ENCODE measurements at places on chromosomes 16 and 17. TPM values are rescaled to one million over a fixed set of nuclear protein-coding genes. Genes with fewer than 3 reads are reported as not detected.

RASL10B gene
- total RNA-seq: 0.71 TPM

ATP2C2 gene
- total RNA-seq: not detected

ENPP7 gene
- total RNA-seq: not detected

CACNA1G gene
- total RNA-seq: 0.15 TPM

TRIM37 gene
- 17.0 TPM for total RNA-seq

NKD1 gene
- 1.0 TPM for total RNA-seq

GOSR2 gene
- total RNA-seq: 56.5 TPM

DNA sequence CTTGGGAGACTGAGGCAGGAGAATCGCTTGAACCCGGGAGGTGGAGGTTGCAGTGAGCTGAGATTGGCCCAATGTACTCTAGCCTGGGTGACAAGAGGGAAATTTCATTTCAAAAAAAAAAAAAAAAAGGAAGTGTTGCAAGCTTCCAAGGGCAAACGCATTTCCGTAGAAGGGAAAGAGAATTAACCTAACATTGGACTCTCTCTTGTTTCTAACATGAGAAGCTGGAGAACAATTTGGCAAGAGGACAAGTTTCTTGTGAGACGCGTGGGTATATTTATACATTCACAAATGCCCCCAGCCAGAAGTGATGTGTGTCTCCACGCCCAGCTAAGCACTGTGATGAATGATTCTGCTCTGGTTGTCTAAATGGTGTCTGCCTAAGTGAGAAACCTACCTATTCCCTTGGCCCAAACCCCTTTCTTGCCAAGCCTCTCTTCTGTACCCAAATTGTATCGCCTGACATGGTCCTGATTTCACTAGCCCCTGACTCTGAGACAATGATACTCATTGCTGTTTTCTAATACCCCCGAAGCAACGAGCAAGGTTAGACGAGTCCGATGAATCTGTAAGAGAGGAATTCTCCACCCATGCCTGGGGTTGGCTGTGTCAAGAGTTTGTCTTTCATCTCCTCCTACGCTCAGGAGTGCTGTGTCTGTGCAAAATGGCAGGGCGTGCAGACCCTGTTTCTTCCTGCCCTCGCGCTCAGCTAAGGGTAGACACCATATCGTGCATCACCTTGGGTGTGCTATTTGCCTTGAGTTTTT lies 14.2 kb upstream of the ST6GALNAC2 start:
- DNase-seq: no peak

DNA sequence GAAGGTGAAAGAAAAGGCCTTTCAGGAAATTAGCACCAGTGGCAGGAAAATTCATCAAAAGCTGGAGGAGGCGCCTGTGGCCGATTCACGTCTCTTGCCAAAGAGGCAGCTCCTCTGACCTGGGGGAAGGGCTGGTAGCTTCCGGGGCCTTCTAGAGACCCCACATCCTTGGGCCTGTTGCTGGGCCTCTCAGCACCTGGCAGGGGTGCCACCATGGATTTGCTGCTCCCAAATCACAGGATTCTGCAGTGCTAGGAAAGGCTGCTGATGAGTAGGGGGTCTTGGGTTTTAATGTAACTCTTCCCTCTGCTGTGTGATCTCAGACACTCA lies 11.6 kb upstream of the CBFB start:
- no peak for DNase-seq

DNA sequence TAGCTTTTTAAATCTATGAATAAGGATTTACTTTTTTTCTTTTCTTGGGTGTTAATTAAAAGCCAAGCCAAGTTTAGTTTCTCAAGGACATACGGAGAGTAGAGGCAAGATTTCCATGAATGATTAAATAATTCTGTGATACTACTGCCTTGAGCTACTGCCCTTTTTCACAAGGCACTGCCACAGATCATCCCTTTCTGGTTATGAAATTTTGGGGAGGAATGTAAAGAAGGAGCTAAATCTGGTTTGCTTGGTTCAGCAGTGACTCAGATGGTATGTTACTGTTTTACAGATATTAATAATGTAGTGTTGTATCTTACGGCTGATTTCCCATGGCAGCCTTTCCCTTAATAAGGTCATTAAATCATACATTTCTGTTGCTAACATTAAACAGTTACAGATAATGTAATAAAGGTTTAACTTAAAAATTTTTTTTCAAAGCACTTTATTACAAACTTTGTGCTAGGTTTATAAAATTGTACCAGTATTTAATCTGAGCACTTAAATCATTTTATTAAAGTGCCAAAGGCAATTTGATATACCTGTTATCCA lies 2.6 kb downstream of the WSB1 start:
- peak; percentile 30 for DNase-seq

DNA sequence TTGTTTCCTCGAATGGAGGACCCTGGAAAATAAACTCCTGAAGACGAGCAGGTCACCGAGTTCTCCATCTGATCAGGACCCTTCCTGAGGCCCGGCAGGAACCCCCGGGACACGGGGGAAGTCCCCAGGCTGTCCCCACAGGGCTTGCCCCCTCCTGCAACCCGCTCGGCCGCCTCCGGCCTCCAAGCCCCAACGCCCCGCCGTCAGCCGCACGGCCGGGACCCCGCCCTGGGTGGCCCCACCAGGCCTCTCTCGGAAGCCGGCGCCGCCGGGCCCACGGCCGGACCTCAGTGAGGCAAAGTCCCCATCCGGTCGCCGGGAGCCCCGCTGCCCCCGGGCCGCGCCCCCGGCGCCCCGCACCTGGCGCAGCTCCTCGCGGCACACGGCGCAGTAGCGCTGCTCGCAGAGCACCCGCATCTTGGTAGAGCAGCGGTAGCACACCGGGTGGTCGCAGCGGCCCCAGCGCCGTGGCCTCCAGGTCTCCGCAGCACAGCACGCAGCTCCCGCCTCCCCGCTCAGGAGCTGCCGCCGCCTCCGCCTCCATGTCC lies 383 bp downstream of the ZNF598 start:
- no peak for DNase-seq

DNA sequence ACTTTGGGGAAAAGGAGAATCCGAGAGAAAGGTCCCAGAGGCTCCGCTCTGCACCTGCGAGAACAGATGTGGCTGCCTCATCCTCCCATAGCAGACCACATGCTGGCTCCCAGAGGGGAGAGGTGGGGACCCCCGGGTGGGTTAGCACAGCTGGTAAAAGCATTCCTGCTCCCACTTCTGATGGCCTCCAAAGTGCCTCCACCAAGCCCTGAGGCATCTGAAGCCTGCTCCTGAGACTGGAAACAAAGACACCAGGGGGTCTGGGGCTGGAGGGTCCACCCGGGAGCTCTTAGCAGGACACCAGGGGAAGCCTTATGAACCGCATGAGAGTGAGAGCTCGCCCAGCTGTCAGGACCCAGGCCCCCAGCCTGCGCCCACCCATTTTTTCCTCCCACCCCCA lies 46.4 kb downstream of the ZNF423 start:
- DNase-seq: no peak

- DNase-seq: peak; percentile 97
Observed at GRCh38 chr16:89319886-89320781, 102.6 kb downstream of the ZNF778 start.

GRCh38 chr17:7440113-7440833 lies 961 bp downstream of the FGF11 start:
- DNase-seq: peak; percentile 62

GRCh38 chr17:38326996-38327792 lies 16.6 kb downstream of the GPR179 start:
- DNase-seq: no peak

DNA sequence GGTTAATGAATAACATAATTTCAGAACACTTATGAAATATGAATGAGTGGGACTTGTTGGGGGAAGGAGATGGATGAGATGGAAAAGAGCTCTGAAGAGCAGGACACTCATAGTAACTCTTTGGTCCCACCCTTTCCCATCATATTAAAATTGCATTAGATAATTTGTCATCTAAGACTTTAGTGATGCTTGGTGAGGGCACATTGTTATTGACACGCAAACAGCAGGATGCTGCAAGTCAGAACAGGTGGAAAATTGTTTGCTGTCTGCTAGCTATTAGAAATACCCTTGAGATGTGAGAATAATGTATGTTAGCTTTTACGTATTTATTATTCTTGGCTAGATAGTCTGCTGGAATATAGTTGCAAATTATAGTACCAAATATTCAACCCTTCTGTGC lies 75.7 kb downstream of the TANC2 start:
- no peak for DNase-seq

DNA sequence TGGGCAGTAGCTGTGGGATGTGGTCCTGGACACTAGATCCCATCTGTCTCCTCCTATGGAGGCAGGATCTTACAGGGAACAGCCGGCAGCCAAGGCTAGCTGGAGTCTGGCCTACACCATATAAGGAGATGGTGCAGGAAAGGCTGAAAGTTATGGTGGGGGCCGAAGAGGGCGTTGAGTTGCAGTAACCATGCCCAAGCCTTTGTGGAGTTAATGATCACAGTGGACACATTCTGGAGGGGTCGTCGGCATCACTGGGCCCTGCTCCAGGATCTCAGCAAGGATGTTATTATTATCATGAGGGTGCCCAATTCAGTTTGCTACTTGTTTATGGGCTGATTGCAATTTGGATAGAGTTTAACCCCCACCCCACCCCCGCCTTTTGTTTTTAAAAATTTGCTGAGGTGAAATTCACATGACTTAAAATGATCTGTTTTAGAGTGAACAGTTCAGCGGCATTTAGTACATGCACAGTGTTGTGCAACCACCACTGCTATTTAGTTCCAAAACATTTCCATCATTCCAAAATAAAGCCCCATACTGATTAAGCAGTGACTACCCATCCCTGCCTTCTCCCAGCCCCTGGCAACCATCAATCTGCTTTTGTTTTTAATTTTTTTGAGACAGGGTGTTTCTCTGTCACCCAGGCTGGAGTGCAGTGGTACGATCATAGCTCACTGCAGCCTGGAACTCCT lies 184.3 kb upstream of the CACNG3 start:
- no peak for DNase-seq

DNA sequence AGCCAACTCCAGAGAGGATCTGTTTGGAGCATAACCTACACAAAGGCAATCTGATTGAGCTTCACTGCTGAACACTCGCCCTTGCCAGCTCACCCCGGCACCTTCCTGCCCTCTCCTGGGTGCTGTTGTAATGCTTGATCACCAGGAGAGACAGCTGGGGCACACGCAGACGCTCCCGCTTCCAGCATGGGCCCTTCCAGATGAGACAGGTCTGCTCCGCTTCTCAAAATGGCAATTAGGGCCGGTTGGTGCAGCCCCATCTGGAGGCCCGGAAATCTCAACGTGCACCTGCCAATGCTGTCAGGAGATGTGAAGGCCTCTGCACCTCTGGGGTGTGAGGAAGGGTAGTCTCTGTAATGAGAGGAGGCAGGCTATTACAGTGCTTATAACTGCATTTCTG lies 206.1 kb downstream of the ABCC12 start:
- DNase-seq: no peak

- no peak for DNase-seq
Observed at GRCh38 chr16:19109288-19109664, 4.5 kb upstream of the ITPRIPL2 start.

GRCh38 chr17:75809631-75810111 lies 25.1 kb downstream of the UNK start:
- DNase-seq: peak; percentile 32

DNA sequence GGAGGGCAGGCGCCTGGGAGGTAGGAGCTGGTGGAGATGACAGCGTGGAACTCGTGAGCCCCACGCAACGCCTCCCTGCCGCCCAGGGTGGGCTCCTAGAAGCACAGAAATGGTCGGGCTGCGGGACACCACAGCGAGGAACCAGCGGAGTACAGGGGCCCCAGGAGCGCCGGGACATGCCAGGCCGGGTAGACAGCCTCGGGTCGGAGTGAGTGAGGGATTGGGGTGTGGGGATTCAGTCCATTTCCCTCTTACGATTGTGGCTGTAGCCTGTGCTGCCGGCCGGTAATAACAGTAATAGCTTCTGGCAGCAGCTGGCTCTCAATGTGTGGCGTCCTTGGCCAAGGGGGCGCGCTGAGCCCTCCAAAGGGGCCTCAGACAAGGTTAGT lies 12.2 kb upstream of the CES3 start:
- no peak for DNase-seq

DNA sequence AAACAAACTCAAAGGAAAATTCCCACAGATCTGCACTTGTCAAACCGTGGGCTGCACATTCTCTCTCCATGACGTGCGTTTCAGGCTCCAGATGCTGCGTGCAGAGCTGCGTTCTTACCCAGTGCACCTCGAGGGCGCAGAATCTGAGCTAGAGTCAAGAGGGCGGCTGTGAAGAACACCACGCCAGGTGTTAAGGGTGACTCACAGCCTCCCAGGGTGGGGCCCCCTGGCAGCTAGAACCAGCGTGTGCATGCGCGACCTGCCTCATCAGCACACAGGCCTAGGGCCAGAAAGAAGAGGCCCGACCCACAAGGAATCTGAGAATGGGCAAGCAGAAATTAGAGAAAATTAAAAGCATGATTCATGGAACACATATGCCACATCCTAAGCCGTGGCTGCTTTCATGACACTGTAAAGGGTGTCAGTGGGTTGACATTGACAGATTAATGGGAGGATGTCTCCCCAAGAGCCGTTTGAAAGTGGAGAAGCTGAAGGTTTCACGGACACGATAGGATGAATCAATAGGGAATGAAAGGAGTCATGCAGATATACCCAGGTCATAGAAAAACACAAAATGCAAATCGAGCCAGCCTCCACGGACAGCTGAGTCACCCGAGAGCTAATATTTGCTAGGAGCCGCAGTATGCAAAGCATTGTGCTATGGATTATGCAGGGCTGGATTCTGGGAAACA lies 29.0 kb downstream of the MARCHF10 start:
- DNase-seq: peak; percentile 96

DNA sequence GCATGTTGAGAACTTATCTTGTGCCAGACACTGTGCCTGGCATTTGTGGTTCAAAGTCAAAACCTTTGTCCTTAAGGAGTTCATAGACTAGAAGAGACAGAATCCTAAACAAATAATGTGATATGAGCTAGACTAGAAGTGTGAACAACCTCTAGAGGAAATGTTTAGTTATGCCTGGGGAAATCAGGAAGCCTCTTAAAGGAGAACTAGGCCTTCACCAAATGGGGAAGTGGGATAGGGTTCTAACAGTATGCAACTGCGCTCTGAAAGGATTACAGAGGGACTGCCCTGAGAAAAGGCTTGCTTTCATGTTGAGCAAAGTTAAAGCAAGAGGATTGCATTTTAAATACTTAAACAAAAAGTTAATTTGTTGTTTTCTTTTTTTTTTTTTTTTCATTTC lies 4.9 kb downstream of the RUNDC1 start:
- no peak for DNase-seq

DNA sequence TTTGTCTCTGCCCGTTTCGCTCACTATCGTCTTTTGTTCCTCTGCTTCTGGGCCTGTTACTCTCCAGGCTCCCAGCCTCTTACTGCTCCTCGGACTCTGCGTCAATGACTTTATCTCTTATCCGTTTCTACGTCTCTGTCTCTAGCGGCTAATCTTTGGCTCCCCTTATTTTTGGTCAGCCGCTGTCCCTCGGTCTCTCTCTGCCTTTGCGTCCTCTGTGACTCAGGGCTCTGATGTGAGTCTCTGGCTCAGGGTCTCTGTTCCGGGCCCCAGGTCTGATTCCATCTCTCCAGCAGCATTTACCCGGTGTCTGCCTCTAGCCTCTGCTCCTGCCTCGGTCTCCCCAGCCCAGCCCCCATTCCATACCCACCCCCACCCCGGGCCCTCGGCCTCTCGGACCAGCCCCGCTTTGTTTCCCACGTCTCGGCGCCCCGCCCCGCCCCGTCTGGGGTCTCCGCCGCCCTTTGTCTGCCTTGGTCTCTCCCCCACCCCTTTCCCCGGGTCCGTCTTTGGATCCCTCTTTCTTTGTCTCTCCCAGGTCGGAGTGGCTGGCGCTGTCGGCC lies 547 bp upstream of the ZNF48 start:
- DNase-seq: peak; percentile 43
